Suprapubic skin (tissue), 4 donors: ENCODE measurements at places on chromosomes 3 and 15.

DNA sequence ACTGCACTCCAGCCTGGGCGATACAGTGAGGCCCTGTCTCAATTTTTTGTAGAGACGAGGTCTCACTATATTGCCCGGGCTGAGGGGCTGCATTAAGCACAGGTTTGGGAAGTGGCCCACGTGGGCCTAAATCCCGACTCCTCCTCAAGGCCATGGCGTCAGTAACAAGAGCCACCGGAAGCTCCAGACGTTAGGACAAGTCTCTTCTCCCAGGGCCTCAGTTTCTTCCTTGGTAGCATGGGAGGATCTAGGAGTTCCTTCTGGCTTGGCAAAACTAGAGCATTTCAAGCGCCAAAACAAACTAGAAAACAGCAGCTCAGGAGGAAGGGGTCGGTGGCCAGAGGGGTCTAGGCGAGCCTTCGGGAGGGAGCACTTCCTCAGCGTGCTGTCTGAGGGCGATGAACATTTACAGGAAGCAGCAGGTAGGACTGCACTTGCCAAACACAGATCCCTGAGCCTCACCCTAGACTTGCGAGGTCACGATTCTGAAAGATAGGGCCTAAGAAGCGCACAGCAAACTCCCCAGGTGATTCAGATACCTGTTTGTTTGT is 536 bp downstream of the SNAPC5 start:
- DNase-seq: no peak

- no peak for DNase-seq
These were observed 32.9 kb downstream of the ZBTB11 start for GRCh38 chr3:101643861-101644613.

DNA sequence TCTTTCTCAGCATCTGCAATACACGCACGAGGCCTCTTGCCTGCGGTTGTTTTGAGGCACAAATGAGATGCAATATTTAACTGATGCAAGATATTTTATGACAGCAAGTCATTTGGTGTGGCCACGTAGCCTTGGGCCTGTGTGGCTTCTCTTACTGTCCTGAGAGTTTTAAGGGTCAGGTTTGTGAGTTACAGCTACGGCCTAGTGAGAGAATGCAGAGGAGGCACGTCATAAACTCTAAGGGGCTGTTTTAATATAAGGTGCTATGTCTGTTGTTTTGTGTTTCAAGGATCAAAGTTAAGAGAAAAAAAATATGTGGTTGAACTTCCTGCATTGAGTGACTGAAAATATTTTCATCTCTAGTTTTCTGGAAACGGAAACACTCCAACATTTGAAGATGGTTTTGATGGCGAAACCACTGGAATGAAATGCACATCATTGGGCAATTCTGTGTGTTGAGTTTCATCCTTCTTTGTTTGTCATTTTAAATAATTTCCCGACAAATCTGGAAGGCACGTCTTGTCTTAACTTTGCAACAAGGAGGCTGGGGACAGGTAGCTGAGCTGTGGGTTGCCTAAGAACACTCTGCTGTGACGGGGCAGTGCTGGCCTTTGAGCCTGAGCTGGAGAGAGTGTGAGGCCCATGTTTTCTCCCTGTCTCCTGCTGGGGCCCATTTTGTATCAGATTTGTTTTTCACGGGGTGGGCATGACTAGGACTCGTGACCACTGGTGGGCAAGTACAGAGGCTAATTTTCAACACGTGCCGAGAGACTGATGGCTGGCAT is 5.1 kb downstream of the APBA2 start:
- no peak for DNase-seq

- DNase-seq: no peak
These were observed 58.7 kb downstream of the EFCAB12 start for GRCh38 chr3:129369711-129370110.

DNA sequence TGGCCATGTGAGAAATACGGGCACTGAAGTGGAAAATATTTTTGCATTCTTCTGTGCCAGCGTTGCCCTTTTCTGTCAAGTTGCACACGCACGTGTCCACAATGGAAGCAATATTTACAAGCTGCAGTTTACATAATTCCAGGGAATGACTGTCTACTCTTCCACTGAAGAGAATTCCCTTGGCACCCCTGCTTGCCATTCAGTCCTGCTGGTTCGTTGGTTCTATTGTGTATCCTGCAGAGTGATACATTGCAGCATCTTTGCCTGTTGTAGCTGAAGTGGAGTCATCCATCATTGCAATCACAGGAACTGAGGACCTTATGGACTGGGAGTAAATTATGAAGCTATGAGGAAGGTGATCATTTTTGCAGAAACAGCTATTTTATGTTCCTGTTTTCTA is 759.4 kb downstream of the ROBO2 start:
- no peak for DNase-seq

- no peak for DNase-seq
These were observed 7.6 kb downstream of the MFGE8 start for GRCh38 chr15:88905576-88905975.

DNA sequence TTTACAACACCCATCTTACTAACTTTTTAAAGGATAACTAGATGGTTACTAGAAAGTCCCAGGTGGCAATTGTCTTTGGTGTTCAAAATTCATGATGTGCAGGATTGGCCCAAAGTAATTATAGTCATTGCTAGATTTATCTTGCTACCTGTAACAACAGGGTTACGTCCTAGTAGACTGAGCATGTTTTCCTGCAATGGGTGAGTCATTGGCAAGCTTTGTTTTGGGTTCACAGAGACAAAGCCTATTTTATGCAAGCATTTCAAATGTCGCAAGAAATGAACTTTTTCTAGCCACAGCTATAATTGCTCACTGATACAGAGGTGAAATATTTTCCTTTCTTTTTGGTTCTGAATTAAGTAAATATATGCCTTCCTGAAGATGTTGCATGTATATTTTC is 267.6 kb downstream of the AGBL1 start:
- DNase-seq: no peak

DNA sequence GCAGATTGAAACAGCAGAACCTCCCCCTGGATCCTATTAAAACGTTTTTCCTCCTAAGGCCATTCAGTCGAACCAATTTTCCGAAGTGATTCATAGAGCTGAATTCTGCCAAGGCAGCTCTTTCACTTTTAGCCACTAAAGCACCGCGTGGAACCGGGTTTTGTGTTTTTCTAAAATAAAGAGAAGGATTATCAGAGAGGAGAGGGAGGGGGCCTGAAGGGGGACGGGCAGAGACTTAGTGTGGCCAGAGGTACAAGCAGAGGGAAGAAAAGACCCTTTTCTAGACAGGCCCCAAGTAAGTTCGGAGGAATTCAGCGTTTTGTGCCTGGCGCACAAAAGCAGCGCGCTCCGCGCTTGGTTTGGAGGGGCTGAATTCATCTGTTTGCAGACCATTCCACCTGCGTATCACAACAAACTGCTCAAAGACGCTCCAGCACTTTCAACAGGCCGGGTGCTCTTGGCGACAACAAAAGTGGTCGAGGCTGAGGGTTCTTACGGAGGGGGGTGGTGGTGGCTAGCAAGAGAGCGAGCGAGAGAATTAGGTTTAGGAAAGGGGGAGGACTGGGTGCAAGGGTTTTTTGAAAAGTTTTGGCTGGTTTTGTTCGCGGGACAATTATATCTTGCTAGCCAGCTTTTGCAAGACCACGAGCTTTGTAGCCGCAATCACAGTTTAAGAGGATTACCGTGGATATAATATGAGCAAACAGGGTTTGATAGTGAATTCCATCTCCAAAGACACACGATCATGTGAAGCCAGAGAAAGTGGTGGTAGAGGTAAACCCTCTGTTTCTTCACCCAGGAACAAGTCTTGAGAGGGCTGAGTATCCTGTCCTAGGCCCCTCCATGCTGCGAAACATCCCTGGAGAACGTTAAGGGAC is 1.2 kb upstream of the FEZF2 start:
- DNase-seq: no peak

GRCh38 chr3:168807448-168807847 is 711.7 kb upstream of the GOLIM4 start:
- DNase-seq: no peak

DNA sequence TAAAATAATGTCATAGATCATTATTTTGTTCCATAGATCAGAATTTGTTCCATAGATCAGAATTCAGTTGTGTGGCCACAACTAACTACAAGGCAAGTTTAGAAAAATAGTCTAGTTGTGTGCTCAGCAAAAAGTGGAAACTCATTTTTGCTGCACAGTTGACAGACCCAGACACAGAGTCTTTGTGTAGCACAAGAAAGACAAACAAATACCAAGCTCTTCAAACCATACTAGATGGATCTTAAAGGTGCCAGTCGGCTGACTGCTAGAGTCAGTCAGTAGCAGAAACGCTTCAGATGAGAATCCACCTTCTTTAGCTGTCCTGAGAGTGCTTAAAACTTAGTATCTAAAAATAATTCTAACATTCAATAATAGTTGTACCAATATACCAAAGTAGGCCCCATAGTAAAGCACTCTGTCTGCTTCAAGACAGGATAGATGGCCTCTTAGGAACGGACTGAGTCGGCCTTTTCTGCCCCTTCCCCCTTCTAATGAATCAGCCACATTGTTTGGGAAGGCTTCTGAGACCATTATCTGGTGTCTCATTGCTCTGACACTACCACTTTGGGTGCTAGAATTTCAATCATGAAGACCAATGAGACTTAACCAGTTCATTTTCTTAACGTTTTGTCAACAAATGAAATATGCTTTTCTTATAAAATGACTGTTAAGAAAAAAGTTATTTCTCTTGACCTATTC is 27.7 kb upstream of the SLC4A7 start:
- DNase-seq: no peak

DNA sequence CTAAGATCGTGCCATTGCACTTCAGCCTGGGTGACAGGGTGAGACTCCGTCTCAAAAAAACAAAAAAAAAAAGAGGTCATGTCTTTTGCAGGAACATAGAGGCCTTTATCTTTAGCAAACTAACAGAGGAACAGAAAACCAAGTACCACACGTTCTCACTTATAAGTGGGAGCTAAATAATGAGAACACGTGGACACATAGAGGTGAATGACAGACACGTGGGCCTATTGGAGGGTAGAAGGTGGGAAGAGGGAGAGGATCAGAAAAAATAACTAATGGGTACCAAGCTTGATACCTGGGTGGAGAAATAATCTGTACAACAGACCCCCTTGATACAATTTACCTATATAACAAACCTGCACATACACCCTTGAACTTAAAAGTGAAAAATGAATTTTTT is 401.4 kb upstream of the NAALADL2 start:
- DNase-seq: no peak

GRCh38 chr15:70447928-70448698 is 315.2 kb downstream of the UACA start:
- DNase-seq: no peak

DNA sequence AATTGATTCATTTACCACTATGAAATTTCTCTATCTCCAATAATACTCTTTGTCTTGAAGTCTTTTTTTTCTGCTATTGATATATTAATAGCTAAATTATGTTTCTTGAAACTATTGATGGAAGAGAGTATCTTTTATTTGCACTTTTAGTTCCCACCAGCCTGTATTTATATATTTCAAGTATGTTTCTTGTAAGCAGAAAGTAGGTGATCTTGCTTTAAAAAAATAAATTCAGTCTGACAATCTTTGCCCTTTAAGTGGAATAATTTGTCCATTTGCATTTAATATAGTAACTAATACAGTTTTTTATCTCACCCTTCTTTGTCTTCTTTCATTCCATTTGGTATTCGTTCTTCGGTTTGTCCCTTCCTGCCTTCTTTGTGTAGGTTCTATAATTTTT is 790.5 kb downstream of the MCTP2 start:
- no peak for DNase-seq

GRCh38 chr3:50580683-50581458 is 11.5 kb downstream of the HEMK1 start:
- no peak for DNase-seq

GRCh38 chr3:110790631-110791030 is 281.0 kb upstream of the NECTIN3 start:
- no peak for DNase-seq

GRCh38 chr3:22419261-22419660 is 668.3 kb upstream of the ZNF385D start:
- DNase-seq: no peak

DNA sequence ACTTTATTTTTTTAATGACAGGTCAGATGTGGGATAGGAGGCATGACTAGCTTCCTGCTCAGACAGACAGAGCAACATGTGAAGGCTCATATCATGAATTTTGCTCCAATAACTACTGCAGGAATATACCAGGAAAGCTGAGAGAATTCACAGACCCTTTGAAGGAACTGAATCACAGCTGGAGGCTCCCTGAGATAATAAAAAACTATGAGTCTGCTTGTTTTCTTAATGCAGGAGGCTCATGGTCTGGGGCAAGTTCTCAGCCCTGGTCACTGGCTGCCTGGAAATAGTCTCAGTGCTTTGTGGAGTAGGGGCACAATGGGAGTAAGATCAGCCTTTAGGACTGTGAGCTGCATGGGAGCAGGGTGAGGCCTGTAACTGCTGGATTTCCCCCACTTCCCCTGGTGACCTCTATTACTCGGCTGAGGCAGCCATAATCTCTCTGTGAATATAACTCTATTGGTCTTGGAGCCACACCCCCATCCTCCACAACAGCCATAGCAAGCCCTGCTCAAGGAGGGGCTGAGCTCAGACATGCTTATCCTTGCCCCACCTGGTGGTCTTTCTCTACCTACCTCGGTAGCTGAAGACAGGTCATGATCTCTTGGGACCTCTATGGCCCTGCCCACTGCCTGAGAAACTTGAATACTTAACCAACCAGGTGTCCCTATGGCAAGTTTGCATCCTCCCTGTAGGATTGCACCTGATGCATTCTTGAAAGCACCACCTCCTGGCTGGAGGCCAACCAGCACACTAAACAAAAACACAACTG is 281.6 kb upstream of the TMCO5A start:
- no peak for DNase-seq

DNA sequence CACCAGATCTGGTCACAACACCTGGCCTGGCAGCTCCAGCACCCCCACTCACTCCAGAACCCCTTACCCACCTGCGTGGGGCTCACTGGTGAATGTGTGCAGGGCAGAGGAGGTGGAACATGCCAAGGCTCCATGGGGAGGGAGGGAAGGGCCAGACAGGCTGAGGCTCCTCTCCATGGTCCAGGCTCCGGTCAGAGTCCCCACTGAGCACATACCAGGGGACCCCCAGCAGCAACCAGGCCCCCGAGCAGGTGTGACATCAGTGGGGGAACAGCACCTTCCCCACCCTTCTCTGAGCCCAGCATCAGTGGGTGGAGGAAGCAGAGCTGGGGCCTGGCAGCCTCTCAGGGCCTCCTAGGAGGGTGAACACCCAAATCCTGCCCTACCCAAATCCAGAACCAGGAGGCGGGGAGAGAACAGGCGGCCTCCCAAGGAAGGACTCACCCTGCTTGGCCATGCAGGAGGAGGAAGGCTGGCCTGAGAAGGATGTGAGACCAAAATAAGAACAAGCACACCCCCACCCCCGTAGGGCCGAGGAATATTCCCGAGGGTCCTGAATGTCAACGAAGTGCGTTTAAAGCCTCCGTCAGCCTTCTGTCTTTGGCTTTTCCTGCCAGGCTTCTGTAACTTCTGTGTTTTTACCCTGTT is 1.1 kb upstream of the GP9 start:
- DNase-seq: no peak
